ENCODE measurements at places on chromosomes 4 and X.

DNA sequence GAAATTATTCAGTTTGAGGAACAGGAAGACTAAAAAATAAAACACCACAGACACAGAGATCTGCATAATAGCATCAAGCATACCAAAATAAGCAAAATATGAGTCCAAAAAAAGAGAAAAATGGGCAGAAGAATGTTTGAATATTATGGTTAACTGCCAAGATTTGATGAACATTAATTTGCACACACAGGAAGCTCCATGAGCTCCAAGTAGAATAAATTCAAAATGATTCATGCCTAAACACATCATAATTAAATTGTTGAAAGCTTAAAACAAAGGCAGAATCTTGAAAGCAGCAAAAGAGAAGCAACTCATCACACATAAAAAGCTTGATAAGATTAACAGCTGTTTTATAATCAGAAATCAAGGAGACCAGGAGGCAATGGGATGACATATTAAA is 156.6 kb upstream of the ARSJ start:
- DNase-seq, result no peak

GRCh38 chr4:164536814-164537213 is 217.1 kb upstream of the SMIM31 start:
- no peak for DNase-seq

GRCh38 chrX:125204681-125205132 is 115.0 kb upstream of the TEX13C start:
- DNase-seq, result no peak

DNA sequence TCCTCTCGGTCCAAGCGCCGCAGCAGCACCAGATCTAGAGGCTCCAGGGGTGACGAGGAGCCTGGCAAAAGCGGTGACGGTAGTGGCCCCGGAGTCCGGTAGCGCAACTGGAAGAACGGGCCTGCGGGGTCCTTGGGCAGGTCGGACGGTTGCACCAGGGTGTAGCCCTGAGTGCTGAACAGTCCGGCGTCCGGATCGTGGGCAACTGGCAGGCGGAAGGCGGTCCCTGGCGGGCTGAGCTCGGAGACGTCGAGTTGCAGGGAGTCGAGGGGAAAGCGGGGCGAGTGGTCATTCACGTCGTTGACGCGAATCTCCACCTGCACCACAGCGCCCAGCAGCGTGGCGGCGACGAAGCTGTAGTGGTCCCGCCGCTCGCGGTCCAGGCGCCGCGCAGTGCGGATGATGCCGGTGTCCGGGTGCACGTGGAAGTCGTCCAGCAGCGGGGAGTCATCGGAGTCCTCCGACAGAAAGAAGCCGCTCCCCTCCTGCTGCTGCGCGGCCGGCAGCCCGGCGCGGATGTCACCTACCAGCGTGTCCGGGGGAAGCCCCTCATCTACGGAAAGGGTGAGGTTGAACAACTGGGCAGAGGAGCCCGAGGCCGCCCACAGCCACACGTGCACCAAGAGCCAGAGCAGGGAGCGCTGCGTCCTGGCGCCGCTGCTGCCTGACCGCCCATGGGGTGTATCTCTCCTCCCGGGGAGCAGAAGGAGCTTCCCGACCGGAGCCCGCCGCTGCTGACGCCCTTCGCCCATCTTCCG is 837 bp downstream of the DCHS2 start:
- DNase-seq, result no peak

DNA sequence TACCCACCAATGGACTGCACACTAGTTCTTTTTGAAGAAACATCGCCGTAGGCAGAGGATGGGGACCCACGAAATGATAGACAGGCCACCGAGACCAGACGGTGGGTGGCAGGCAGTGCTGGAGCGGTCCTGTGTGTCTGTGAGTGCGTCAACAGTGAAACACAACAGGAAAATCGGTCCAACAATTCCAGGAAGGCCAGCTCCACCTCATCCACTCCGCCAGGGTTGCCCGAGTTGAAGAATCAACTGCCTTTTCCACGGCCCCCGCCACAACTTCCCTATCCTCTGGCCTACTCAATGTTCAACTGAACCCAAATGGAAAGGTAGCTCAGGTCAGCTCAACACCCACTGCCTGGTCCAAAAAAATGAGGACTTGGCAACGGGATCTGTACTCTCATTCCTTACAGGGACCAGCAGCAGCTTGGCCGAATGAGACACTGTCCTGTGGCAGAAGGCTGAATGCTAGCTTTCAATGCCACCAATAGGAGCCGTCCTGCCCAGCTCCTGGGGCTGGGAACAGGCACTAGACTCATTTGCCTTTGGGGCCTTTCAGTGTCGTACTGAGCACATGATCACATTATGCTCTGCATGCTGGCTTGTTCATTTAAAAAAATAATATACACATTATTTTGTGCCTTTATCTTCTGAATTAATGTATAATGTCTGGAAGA is 43.5 kb downstream of the MID1 start:
- DNase-seq, result no peak

DNA sequence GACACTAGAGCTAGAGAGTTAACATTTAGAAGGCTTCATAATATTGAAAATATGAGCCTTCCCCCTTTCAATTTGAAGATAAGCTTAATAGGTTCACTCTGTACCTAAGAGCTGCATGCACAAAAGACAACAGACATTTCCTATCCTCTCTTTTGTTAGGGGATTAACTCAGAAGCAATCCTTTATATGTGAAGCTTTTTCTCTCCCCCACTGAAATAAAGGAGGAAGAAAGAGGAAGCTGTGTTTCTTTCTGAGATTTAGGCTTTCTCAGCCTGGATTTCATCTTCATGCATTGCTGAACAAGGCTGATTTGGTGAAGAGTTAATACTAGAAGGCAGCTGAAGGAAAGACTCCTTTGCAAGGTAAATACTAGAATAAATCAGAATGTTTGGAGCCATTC is 21.0 kb upstream of the CABS1 start:
- DNase-seq, result no peak

- no peak for DNase-seq
Observed at GRCh38 chrX:110258552-110258951, 59.3 kb downstream of the AMMECR1 start.

DNA sequence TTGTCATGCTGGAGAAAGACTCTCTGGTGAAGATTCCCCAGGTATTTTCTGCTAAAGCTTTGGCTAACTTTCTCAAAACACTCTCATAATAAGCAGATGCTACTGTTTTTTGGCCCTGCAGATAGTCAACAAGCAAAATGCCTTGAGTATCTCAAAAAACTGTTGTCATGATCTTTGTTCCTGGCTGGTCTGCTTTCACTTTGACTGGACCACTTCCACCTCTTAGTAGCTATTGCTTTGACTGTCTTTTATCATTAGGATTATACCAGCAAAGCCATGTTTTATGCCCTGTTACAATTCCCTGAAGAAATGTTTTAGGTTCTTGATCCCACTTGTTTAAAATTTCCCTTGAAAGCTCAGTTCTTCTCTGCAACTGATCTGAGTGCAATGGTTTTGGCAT is 231.5 kb downstream of the SLC7A11 start:
- no peak for DNase-seq

GRCh38 chrX:105050921-105051320 is 169.6 kb downstream of the TEX13A start:
- DNase-seq, result no peak

GRCh38 chr4:43325220-43325967 is 432.9 kb downstream of the GRXCR1 start:
- no peak for DNase-seq

- no peak for DNase-seq
Observed at GRCh38 chrX:5936438-5936837, 292.2 kb downstream of the NLGN4X start.

GRCh38 chr4:78621395-78621794 is 69.8 kb downstream of the ANXA3 start:
- no peak for DNase-seq

GRCh38 chrX:144334577-144334976 is 450.7 kb downstream of the UBE2NL start:
- DNase-seq, result no peak

GRCh38 chr4:168631241-168632162 is 134.7 kb downstream of the PALLD start:
- DNase-seq, result no peak

Data from activated CD4-positive, alpha-beta T cell treated with anti-CD3 and anti-CD28 coated beads, Interleukin-2, amount 50 U/mL, for 24 hours (primary cell).